Activated T-helper 2 cell treated with anti-CD3 and anti-CD28 coated beads, Interferon-gamma antibody, Interleukin-2, Interleukin-4, amounts not matched to agents 10 μg/mL and 5 μg/mL and 100 μg/mL, durations not matched to agents 14 hours and 24 hours and 36 hours (primary cell): ENCODE measurements at places on chromosomes 3 and 15. TPM values are rescaled to one million over a fixed set of nuclear protein-coding genes. Genes with fewer than 3 reads are reported as not detected.

GRCh38 chr3:71393093-71393492 is 190.4 kb downstream of the FOXP1 start:
- DNase-seq = no peak

DNA sequence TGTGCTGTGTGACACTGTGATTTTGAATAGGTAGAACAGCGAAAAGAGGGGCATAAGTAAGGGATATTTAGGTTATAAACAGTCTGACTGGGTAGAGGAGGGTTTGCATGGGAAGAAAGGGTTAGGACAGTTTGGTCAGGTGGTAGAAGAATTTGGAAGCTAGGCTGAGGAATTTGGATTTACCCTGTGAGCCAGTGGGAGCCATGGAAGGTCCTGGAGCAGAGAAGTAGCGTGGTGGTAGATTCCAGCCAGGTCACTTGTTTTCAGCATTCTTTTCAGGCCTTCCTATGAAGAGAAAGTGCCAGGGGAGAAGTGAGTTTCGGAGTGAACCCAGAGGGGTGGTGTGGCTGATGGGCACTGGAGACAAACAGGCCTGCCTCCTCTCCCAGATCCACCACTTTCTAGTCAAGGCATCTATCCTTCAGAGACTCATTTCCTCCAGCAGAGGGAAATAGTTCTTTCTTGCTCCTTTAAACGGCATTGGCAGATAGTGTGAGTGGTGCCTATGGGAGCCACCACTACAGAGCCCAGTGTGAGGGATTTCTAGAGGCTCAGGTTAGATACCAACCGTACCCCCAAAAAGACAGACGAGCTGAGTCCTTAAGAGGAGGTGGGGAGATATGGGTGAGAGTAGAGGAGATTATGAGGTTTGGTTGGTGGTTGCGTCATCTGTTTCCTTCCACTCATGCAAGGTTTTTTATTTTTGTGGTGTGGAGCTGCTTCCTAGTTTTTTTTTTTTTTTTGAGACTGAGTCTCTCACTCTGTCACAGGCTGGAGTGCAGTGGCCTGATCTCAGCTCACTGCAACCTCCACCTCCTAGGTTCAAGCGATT is 21.2 kb downstream of the PXK start:
- peak; percentile 46 for DNase-seq

DNA sequence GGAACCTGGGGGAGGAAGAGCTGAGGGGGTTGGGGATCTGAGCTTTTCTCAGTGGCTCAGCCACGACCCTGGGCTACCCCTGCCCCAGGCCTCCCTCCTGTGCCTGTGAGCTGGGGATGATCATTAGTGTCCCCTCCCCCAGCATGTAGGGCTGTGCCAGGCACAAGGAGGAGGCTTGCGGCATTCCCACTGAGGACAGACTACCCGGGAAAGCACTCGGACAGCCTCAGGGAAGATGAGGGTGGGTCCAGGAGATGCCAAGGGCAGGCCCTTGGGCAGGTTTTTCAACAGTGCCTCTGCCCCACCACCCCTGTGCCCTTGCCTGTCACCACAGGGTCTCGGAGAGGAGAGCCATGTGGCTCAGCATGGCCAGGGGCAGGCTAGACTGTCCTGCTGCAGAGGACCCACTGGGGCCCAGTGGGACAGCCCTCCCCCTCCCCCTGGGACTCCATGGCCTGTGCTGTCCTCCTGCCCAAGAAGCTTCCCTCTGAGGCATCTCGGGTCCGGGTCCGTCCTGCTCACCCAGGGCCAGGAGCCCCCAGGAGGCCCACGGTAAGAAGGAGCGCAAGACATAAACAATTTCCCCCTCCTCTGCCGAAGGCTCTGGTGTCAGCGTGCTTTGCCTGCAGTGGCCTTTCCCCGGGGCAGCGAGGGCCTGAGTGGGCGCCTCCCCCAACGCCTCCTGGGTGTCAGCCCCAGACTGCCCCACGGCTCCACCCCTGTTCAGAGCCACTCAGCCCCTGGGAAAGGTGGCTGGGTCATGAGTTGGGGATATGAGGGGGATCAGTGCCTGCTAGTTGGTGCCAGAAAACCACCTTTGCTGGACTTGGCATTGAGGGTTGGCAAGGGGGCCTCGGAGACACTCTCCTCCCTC is 192.5 kb downstream of the GOLGA6L6 start:
- no peak for DNase-seq

DNA sequence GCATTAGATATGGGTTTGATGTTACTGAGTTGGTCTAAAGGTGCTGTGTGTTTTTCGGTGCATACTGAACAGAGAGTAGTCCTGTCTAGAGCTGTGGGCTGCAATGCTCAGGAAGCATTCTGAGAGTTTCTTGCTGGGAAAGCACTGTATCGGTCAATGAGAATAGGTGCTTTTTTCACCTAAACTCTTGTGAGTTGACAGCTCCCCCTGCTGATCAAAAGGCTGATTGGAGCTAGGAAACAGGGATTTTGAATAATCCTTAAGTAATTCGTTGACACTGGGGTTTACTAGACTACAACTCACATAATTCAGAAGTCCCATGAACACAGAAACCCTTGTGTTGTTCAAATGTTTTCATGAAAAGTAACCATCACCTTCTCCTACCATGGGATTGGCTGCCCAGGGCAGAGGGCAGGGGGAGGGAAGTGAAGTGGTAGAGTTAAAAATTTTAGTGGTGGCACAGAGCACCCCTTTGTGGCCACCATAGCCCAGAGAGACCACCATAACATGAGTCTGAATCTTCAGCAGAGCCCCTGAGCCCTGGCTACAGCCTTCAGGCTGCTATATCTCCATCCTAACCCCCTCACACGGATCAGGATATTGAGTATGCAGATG is 13.0 kb upstream of the MANF start:
- DNase-seq = no peak

The SLC22A14 gene
- not detected in 2 replicates for total RNA-seq
